ENCODE measurements at places on chromosomes 6 and 20.
A peak's percentile ranks its signal among the peaks of the same experiment; 100 is the strongest.

DNA sequence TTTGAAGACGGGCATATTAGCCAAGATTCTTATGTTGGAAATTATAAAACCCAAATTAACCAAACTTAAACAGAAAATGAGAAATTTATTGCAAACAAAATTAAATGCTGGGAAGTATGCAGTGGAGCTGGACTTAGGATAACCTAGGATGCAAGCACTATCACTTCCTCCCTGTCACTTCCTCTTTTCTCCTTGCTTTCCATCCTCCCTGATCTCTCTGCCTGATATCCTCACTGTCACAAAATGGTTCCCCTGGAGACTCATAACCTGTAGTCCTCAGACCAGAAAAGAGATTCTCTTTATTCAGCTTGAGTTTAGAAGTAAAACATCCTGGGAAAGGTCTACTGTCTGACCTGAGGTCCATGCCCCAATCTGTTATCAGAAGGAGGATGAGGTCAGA, 7.4 kb upstream of the KLHL32 start:
- peaks cover 34% of the 10 kb centered on the region for H3K27me3 ChIP-seq
- DNase-seq = no peak
- H3K4me1 ChIP-seq = peaks cover 5% of the 10 kb centered on the region
- no peaks in the 10 kb centered on the region for H3K36me3 ChIP-seq

DNA sequence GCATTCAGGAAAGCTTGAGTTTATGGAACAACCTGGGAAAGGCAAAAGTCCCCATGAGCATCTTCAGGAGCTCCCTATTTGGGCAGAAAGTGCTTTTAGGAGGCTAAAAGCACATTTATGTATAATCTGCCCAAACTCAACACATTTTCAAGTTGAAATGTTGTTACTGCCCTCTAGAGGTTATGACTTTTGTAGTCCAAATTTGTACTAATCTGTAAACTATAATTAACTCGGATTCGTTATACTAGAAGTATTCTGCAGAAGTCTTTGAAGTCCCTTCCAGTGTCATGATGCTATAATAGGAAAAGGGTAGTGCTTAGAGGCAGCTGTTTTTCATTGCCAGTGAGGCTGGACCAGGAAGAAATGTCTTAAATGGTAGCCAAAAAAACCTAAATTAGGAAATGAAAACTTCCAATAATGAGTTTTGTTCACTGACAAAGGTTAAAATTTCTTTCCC, 44.8 kb upstream of the EMILIN3 start:
- no peaks in the 10 kb centered on the region for H3K27me3 ChIP-seq
- peaks cover 60% of the 10 kb centered on the region for H3K36me3 ChIP-seq
- no peak overlapping the region for H3K4me3 ChIP-seq

DNA sequence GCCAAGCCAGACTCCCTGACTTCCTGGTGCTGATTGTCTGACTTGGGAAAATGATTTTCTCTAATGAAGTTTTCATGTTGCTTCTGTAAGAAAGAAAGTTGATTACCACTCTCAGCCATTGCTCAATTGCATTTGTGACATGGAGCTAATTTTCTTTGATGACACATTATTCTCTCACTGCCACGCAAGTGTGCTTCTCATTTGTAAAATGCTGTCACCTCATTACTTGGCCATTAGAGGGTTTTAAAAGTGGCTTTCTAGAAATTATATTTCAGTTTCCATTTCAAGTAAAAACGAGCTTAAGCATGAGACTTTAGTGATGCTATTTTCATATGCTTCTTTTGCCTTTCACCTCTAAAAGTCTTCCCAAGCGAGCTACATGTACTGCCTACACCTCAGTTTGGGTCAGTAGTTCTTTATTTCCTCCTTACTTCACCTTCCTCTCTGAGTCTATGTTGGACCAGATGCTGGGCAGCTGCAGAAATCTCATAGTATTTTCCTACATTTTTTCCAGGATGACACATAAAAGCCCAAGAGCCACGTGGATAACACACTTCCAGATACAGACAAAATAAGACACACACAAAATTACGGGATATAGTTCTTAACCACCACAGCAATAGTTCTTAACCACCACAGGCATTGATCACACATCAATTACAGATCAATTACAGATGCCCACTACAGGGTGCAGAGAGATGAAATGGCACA, 6.3 kb upstream of the FAM210B start:
- H3K4me1 ChIP-seq = no peaks in the 10 kb centered on the region
- no peak overlapping the region for H3K27ac ChIP-seq
- no peak for DNase-seq
- H3K36me3 ChIP-seq = no peaks in the 10 kb centered on the region

GRCh38 chr20:58374906-58375758, 13.9 kb upstream of the VAPB start:
- peak overlapping the region; percentile 20 for H3K27ac ChIP-seq
- H3K4me1 ChIP-seq = no peaks in the 10 kb centered on the region
- no peak overlapping the region for H3K4me3 ChIP-seq
- peaks cover 6% of the 10 kb centered on the region for H3K36me3 ChIP-seq
- H3K27me3 ChIP-seq = peaks cover 47% of the 10 kb centered on the region

DNA sequence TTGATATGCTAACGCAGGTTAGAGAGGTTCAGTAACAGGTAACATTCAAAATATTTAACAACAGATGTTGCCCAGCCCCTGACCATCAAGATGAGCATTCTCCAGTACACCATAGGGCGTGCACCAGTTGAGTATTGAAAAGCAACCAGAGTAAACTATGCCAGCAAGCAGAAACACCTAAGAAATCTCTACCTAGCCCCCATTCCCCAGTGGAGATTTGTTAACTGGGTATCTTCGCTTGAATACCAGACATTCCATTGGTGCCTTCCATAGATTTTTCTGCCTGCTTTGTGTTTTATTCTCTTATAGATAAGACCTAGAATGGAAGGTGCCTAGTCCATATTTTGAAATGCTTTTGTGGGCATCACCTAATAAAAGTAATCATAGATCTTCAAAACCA, 623.9 kb downstream of the KIF16B start:
- DNase-seq = no peak
- no peak overlapping the region for H3K4me3 ChIP-seq
- no peak overlapping the region for H3K27ac ChIP-seq
- no peaks in the 10 kb centered on the region for H3K27me3 ChIP-seq
- peaks cover 3% of the 10 kb centered on the region for H3K36me3 ChIP-seq

GRCh38 chr6:141607956-141608355, 524.8 kb upstream of the GJE1 start:
- peaks cover 9% of the 10 kb centered on the region for H3K27me3 ChIP-seq
- no peaks in the 10 kb centered on the region for H3K4me1 ChIP-seq
- no peak for DNase-seq
- no peak overlapping the region for H3K27ac ChIP-seq

- no peaks in the 10 kb centered on the region for H3K4me1 ChIP-seq
- no peak for DNase-seq
- no peak overlapping the region for H3K27ac ChIP-seq
- H3K36me3 ChIP-seq = no peaks in the 10 kb centered on the region
These were observed 25.1 kb downstream of the GPR63 start for GRCh38 chr6:96812077-96812703.

DNA sequence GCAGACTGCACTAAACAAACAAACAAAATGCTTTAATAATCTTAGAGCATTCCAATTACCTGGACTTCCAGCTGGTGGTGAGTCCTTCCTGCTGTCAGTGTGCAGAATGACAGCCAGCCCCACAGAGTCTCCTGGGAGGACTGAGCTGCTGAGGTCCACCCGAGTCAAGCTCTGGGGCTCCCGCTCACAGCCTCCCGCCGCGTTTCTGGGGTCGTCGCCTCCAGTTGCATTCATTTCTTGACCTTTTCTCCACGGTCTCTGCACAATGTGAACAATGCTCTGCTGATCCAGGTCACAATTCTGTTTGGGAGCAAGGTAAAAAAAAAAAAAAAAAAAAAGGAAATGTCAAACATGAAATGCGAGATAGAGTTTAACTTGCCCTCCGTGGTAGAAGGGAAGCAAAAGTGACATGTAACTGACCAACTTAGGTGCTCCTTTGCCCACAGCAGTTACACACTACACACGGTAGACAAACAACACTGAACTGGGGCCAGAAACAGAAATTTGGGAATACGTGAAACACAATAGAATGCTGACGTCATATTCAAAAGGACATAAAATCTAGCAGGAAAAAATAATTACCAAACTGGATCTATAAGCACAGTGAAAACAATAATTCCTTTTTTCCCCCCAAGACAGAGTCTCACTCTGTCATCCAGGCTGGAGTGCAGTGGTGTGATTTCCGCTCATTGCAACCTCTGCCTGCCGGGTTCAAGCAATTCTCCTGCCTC, 464.9 kb downstream of the PRKN start:
- no peaks in the 10 kb centered on the region for H3K4me1 ChIP-seq
- no peak overlapping the region for H3K27ac ChIP-seq
- no peak overlapping the region for H3K4me3 ChIP-seq
- no peaks in the 10 kb centered on the region for H3K27me3 ChIP-seq

- H3K36me3 ChIP-seq = peaks cover 5% of the 10 kb centered on the region
- DNase-seq = no peak
- H3K4me1 ChIP-seq = peaks cover 7% of the 10 kb centered on the region
- H3K4me3 ChIP-seq = no peak overlapping the region
- H3K27ac ChIP-seq = no peak overlapping the region
These were observed 37.2 kb downstream of the SYNJ2 start for GRCh38 chr6:158018851-158019361.

DNA sequence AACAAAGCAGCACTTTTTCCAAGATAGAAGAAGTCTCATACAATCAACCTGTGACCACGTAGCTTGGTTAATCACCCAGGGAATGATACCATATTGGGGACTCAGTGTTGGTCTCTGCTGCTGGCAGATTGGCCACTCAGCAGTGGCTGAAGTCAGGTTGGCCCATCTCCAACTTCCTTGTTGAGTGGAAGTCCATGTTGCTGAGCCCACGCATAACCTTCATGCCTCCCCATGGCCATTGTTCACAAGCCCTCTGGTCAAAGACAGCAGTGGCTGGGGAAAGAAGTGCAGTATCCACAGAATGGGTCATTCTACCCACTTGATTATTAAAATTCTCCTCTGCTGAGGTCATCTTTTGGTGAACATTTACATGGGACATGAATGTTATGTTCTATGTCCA, 38.5 kb downstream of the PKIB start:
- DNase-seq = no peak
- no peak overlapping the region for H3K27ac ChIP-seq
- H3K36me3 ChIP-seq = no peaks in the 10 kb centered on the region
- no peaks in the 10 kb centered on the region for H3K4me1 ChIP-seq
- H3K27me3 ChIP-seq = no peaks in the 10 kb centered on the region
- H3K4me3 ChIP-seq = no peak overlapping the region
